ENCODE measurements at places on chromosomes 1 and 21. TPM values are rescaled to one million over a fixed set of nuclear protein-coding genes. Genes with fewer than 3 reads are reported as not detected.
A peak's percentile ranks its signal among the peaks of the same experiment; 100 is the strongest.

- no peak for DNase-seq
Observed at GRCh38 chr21:42194863-42195262, 24.1 kb upstream of the ABCG1 start.

POLR3C gene
- 26.2 TPM for total RNA-seq

DNA sequence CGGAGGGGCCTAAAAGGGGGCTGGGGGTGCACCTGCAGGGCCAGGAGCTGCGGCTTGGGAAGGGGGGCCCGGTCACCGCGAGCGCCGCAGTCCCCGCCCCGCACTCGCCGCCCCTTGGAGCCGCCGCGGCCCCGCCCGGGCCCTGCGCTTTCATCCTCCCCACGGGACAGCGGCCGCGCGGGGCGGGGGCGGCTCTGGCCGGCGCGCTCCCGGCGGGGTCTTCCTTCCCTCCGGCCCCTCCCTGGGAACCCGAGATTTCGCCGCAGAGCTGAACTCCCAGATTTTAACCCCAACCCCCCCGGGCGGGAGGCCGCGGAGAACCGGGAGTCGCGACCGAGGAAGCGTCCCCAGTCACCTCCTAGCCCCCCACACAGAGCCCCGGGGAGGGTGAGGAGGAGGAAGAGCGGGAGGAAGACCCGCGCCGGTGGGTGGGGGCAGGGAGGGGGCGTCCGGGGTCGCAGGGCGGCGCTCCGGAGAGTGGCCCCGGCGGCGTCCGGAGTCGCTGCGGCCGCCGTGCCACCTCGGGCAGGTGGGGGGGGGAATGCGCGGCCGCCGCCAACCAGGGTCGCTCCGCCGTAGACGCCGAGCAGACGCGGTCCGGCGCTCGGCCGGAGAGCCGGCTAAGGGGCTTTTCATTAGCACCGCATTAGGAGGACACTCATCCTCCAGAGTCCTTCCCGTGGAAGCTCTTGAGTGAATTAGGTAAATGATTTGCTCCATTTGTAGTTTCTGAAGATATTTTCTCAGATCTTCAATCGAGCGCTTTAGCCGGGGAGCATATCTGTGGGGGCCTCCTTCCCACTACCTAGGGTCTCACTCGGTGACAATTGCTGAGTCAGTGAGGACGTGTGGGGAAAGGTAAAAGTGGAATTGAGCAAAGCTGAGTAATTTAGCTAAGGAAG lies 31.6 kb upstream of the NFIA start:
- DNase-seq, result no peak

TAS1R1 gene
- total RNA-seq, result not detected

GBP7 gene
- not detected for total RNA-seq

HMCN1 gene
- not detected for total RNA-seq

SYNC gene
- total RNA-seq, result not detected

- DNase-seq, result no peak
Observed at GRCh38 chr1:14652840-14653239, 54.4 kb downstream of the KAZN start.

CACHD1 gene
- total RNA-seq, result 1.1 TPM

GRCh38 chr1:71030026-71030425 lies 17.6 kb downstream of the PTGER3 start:
- no peak for DNase-seq

- DNase-seq, result no peak
Observed at GRCh38 chr21:36155603-36156338, 853 bp upstream of the DOP1B start.

DNA sequence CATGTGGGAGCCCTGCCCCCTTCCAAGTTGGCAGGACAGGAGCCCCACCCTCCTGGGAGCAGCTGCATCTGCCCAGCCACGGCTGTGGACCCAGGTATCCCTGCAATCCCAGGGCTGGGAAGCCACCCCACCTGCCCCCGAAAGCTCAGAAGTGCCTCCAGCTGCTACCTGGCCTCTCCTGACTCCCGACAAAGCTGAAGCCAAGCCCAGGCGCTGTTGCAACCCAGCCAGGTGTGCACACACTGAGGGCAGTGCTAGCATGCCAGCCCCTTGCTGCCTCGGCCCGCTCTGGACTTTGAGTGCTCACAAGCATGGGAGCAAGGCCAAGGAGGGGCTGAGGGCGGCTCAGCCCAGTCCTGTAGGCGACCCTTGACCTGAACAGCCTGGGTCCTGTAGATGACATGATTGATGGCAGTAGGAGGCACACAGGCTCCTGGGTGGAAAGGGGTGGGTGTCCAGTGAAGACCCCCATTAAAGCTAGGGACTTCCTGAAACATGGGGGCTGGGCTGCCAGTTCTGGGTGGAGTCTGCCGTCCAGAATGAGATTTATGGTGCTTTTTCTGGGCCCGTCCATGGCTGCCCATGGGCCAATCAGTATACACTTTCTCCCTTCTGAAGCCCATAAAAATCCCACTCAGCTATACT lies 2.8 kb upstream of the SSU72 start:
- no peak for DNase-seq

DNA sequence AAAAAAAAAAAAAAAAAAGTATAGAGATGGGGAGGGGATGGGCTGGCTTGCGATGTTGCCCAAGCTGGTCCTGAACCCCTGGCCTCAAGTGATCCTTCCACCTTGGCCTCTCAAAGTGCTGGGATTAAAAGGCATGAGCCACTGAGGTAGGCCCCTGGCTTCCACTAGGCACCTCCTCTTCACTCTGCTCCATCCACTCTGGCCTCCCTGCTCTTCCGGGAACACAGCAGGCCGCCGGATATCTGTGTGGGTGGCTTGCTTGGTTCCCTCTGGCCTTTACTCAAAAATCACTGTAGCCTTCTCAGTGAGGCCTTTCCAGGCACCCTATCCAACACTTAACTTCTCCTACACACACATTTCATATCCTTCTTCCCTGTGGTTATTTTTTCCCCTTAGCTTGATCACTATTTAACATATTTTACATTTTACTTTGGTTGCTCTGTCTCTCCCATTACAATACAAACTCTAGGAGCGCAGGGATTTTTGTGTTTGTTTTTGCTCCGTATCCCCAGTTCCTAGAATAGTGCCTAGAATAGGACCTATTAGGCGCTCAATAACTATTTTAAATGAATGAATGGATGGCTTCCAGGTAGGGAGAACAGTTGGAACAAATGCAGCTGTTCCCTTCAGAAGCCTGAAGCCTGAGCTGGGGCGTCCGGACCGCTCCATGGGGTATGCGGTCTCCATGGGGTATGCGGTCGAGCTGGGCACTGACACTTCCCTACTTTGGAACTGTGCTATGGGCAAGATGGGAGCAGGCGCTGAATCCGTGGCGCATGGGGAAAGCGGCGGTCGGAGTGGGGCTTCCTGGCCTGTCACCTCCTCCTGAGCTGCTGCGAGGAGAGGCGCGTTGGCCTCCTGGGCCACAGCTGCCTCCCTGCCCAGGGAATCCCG lies 46.7 kb downstream of the H3-3A start:
- DNase-seq, result no peak

GRCh38 chr1:241849345-241849695 lies 1.3 kb downstream of the EXO1 start:
- DNase-seq, result no peak

ESPN gene
- 0.89 TPM for total RNA-seq

FCRL2 gene
- not detected for total RNA-seq

DNA sequence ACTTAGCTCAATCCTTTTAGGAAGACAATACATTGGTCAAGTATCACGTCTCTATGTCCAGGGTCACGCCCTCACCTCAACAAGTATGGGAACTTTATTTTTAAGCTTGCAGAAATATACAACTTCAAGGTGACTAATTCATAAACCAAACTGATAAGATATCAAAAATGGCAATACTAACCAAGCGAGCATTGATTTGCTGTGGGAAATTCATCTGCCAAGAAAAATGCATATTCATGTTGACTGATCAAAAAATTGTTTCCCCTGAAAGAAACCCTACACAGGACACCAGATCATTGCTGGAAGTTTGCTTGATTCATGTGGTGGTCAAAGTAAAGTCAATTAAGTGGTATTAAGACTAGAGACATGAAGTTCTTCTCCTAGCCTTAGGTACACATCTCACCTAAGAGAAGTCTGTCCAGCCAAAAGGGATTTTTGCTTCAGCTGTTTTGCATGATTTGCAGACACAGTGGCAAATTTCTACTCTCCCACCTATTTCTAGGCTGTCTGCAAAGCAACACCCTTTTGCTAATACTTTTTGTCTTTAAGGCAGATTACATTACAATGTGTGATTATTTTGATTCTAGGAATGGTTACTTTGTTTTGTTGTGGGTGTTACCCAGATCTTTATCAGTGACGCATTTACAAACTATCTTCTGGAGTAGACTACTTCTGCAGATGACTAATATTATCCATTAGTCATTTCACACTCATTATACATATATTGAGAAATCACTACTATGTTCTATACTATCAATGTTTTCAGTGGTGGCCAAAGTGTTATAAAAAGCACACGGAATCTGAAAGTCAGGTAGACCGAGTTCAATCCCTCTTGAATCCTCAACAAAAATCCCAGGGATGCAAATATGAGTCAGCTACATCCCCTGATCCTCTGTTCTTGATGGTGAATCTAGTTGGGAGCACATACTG lies 12.4 kb downstream of the SAMSN1 start:
- no peak for DNase-seq

GRCh38 chr1:74650561-74650960 lies 23.0 kb downstream of the ERICH3 start:
- no peak for DNase-seq

- no peak for DNase-seq
Observed at GRCh38 chr21:45213392-45213791, 74.3 kb downstream of the POFUT2 start.

DNA sequence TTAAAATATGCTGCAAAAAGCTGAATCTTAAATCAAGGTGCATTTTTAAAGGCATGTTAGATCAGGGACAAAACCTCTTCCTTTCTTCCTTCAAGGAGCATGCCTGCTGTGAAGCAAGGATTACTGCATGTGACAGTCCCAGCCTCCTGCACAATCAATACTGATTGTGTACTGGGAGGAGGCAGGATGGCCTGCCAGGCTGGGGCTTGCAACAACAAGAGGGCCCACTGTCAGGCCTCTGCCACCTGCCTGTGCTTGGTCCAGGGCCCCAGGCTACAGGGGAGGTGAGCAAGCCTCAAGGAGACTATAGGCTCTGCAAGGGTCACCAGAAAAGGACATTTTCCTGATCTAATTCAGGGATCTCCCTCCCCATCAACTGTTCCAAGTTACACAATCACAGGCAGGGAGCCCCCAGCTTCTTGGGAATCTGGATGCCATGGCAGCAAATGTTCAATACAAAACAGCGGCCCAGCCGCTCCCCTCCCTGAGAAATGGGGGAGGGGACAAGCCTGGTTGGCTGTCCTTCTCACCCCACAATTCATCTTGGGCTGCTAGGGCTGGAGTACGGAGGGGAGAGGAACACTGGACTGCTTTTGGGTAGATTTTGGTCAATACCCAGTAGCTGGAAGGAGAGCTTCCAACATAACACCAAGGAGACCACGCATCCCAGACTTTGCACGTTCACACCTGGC lies 76.7 kb downstream of the SSBP3 start:
- no peak for DNase-seq

DNA sequence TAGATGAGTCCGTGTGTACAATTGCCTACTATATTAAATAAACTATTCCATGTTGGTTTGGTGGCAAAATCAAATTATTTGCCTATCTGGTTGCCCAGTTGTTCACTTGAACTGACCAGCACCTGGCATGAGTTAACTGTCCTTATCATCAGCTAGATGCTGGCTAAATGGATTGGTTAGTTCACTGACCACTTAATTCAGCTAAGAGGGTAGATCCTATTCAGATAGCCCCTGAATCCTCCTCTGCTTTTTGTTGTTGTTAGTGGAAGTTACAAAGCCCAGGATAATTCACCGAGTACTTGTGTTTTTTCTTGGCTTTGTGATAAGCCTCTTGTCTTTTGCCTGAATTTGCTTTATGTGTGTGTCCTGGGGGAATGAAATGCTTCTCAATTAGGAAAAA lies 22.8 kb upstream of the CD53 start:
- DNase-seq, result no peak

DNA sequence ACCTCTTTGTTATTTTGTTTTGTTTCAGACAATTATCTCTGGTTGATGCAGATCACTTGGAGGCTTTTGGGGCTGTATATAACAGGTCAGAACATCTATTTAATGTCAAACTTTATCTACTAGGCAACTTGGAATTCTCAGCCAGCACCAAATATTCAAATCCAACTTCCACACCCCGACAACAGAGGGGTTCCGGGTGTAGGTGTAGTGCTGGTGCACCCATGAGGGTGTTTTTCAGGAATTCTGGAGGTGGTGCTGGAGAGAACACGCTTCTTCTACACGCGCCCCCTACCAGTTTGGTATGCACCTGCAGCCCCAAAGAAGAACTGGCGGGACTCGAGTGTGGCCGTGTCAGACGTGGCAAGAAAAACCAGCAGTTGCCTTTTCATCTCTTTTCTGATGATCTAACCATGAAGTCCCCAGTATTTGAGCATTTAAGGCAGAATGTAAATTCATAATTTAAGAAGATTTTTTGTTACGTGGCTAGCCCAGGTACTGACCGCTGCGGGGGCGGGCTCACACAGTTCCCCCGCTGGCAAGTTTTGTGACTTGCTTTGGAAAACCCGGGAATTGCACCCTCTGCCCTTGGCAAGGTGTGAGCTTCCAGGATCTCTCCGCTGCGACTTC lies 462 bp upstream of the TLCD4 start:
- no peak for DNase-seq

GRCh38 chr1:247387096-247387495 lies 28.9 kb upstream of the NLRP3 start:
- no peak for DNase-seq

GRCh38 chr1:15089258-15089992 lies 64.1 kb upstream of the TMEM51 start:
- DNase-seq, result no peak

- peak; percentile 67 for DNase-seq
Observed at GRCh38 chr21:43916691-43917514, 51.9 kb downstream of the AGPAT3 start.

AJAP1 gene
- 0.21 TPM for total RNA-seq

DNA sequence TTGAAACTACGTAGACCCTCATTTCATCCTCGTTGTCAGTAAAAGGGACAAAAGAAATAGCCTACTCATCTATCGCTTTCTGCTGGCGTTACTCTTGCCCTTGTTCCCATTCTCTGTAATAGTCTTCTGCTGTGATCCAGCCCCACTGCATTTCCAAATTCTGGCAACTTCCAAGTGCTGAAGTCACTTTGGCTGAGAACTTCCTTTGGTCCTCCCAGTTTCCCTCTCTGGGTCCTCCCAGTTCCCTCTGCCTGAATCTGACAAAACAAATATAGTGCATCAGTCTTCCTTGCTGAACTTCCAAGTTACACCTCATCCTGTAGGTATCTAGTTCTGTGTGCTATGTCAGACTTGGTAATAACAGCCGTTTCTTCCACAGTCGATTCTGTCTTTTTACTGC lies 47.0 kb upstream of the PLA2G4A start:
- DNase-seq, result no peak

- no peak for DNase-seq
Observed at GRCh38 chr1:173162601-173163000, 44.5 kb downstream of the TNFSF4 start.

- DNase-seq, result no peak
Observed at GRCh38 chr1:198187973-198188588, 31.3 kb downstream of the NEK7 start.

GRCh38 chr1:244751271-244751895 lies 84.1 kb upstream of the COX20 start:
- no peak for DNase-seq

FLG2 gene
- not detected for total RNA-seq

GRCh38 chr1:168728473-168729404 lies at the start of gene DPT:
Gene DPT (minus strand): TSS chr1:168729206. CDS start chr1:168729174, 32 bp downstream.
- no peak for DNase-seq
